ENCODE measurements at places on chromosomes 1 and 21.

DNA sequence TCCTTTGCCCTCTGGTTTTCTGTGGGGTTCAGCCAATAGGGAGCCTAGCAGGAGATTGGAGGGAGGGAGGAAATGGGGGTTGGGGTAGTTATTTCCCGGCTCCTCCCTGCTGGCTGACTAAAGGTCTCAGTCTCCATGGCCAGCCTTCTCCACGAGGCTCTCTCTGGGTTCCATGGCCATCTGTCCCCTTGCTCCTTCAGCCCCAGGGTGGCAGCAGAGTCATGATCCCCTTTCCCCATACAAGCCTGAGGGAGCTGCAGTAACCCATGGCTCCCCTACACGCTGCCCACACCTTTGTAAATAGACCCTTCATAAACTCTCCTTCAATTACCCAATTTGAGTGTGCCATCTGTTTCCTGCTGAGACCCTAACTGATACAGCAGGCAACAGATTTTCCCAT lies 176.1 kb upstream of the CSF3R start:
- H3K27ac ChIP-seq: no peak overlapping the region
- H3K36me3 ChIP-seq: no peaks in the 10 kb centered on the region

GRCh38 chr1:211613108-211613947 lies 34.4 kb upstream of the SLC30A1 start:
- DNase-seq: peak; percentile 79
- H3K36me3 ChIP-seq: no peaks in the 10 kb centered on the region
- H3K27ac ChIP-seq: peak overlapping the region; percentile 17
- H3K27me3 ChIP-seq: no peaks in the 10 kb centered on the region
- H3K4me1 ChIP-seq: peaks cover 15% of the 10 kb centered on the region

GRCh38 chr1:39293375-39294070 lies 89.0 kb downstream of the MACF1 start:
- H3K27me3 ChIP-seq: no peaks in the 10 kb centered on the region
- no peak for DNase-seq
- no peaks in the 10 kb centered on the region for H3K4me1 ChIP-seq
- H3K4me3 ChIP-seq: no peak overlapping the region

- DNase-seq: no peak
- no peaks in the 10 kb centered on the region for H3K4me1 ChIP-seq
- H3K4me3 ChIP-seq: no peak overlapping the region
- no peak overlapping the region for H3K27ac ChIP-seq
- no peaks in the 10 kb centered on the region for H3K27me3 ChIP-seq
- H3K36me3 ChIP-seq: no peaks in the 10 kb centered on the region
Measured at GRCh38 chr1:172717722-172718465, 59.0 kb downstream of the FASLG start.

GRCh38 chr1:189859385-189859977 lies 618.2 kb downstream of the BRINP3 start:
- H3K36me3 ChIP-seq: no peaks in the 10 kb centered on the region
- no peak for DNase-seq
- no peaks in the 10 kb centered on the region for H3K27me3 ChIP-seq
- no peak overlapping the region for H3K27ac ChIP-seq
- no peak overlapping the region for H3K4me3 ChIP-seq
- no peaks in the 10 kb centered on the region for H3K4me1 ChIP-seq

GRCh38 chr1:202579806-202580205 lies 130.4 kb downstream of the SYT2 start:
- H3K27ac ChIP-seq: no peak overlapping the region
- peaks cover 30% of the 10 kb centered on the region for H3K36me3 ChIP-seq
- DNase-seq: no peak
- H3K4me3 ChIP-seq: no peak overlapping the region
